Panc1 (cell line): ENCODE measurements at places on chromosomes 11 and 22. TPM values are rescaled to one million over a fixed set of nuclear protein-coding genes. Genes with fewer than 3 reads are reported as not detected.

GRCh38 chr11:6652182-6652581 is 3.4 kb downstream of the DCHS1 start:
- H3K27ac ChIP-seq, result no peak overlapping the region
- H3K4me3 ChIP-seq, result no peak overlapping the region
- peaks cover 71% of the 10 kb centered on the region for H3K27me3 ChIP-seq
- H3K4me1 ChIP-seq, result no peaks in the 10 kb centered on the region
- DNase-seq, result no peak
- no peaks in the 10 kb centered on the region; the same call in 1 of the 2 replicates for H3K36me3 ChIP-seq

DNA sequence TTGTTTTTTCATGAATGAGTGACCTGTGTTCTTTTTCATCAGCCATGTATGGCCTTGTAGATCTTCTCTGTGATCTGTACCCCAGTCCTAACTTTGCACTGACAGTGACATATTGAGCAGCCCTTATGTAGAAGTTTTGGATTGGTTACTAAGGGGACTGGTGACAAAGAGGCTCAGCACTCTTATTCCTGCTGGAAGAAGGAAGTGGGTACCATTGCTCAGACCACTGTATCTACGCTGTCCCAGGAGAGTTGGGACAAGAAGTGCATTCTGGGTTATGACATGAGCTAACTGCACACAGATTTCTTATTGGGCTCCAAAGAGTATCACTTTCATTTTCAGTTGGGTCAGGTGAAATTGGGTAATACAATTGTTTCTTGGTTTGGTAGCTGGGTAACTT is 107.8 kb upstream of the RASSF10 start:
- H3K36me3 ChIP-seq, result peaks cover 3% of the 10 kb centered on the region; the same call in 1 of the 2 replicates
- H3K27ac ChIP-seq, result no peak overlapping the region
- DNase-seq, result no peak
- H3K4me1 ChIP-seq, result no peaks in the 10 kb centered on the region
- H3K4me3 ChIP-seq, result no peak overlapping the region
- H3K27me3 ChIP-seq, result no peaks in the 10 kb centered on the region

DNA sequence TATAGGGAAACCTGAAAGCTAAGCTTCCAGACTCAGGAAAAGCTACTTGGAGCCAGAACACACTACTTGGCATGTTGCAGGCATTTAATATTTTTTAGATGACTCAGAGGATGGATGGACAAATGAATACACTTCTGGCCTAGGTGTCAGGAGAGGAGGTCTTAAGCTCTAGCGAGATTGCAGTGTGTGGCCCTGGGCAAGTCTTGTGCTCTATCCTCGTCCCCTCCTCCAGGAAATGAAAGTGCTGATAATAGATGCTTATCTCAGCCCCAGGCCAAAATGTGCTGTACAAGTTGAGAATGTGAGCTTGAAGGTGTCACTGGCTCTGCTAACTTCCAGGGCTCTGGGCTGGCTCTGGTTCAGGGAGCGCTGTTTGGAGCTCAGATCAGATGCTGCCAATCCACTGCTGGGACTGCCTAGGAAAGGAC is 136.3 kb downstream of the PKNOX2 start:
- H3K4me3 ChIP-seq, result no peak overlapping the region
- H3K27me3 ChIP-seq, result peaks cover 7% of the 10 kb centered on the region; the same call in 1 of the 2 replicates
- no peak overlapping the region; the same call in none of the 2 replicates for H3K27ac ChIP-seq
- H3K36me3 ChIP-seq, result no peaks in the 10 kb centered on the region
- DNase-seq, result no peak

GRCh38 chr11:76803811-76804600 is 20.9 kb downstream of the TSKU start:
- DNase-seq, result no peak
- no peak overlapping the region for H3K4me3 ChIP-seq
- H3K27ac ChIP-seq, result no peak overlapping the region
- no peaks in the 10 kb centered on the region for H3K27me3 ChIP-seq
- peaks cover 10% of the 10 kb centered on the region for H3K4me1 ChIP-seq

The BRSK2 gene
- total RNA-seq, result 32.2 TPM
